ENCODE measurements at places on chromosomes 12 and 14.

GRCh38 chr12:8564656-8565055 lies 24.0 kb upstream of the CLEC4E start:
- H3K36me3 ChIP-seq: peaks cover 10% of the 10 kb centered on the region
- no peak for DNase-seq
- H3K4me1 ChIP-seq: no peaks in the 10 kb centered on the region
- H3K27me3 ChIP-seq: peaks cover 22% of the 10 kb centered on the region

GRCh38 chr12:123732251-123732650 lies 20.1 kb downstream of the ATP6V0A2 start:
- peaks cover 32% of the 10 kb centered on the region for H3K36me3 ChIP-seq
- no peaks in the 10 kb centered on the region for H3K27me3 ChIP-seq
- H3K4me3 ChIP-seq: peak overlapping the region; percentile 10

- no peaks in the 10 kb centered on the region for H3K27me3 ChIP-seq
- no peaks in the 10 kb centered on the region for H3K36me3 ChIP-seq
- H3K4me3 ChIP-seq: peak overlapping the region; percentile 93
Observed at GRCh38 chr12:123149088-123149487, 1.8 kb downstream of the PITPNM2 start.

GRCh38 chr12:24600996-24601395 lies 347.9 kb downstream of the BCAT1 start:
- no peak overlapping the region for H3K4me3 ChIP-seq
- no peak overlapping the region for H3K27ac ChIP-seq
- no peak for DNase-seq
- H3K36me3 ChIP-seq: no peaks in the 10 kb centered on the region
- no peaks in the 10 kb centered on the region for H3K27me3 ChIP-seq
- peaks cover 31% of the 10 kb centered on the region for H3K4me1 ChIP-seq

GRCh38 chr14:60067882-60068281 lies 23.8 kb upstream of the PCNX4 start:
- H3K36me3 ChIP-seq: no peaks in the 10 kb centered on the region
- DNase-seq: no peak
- no peak overlapping the region for H3K4me3 ChIP-seq

DNA sequence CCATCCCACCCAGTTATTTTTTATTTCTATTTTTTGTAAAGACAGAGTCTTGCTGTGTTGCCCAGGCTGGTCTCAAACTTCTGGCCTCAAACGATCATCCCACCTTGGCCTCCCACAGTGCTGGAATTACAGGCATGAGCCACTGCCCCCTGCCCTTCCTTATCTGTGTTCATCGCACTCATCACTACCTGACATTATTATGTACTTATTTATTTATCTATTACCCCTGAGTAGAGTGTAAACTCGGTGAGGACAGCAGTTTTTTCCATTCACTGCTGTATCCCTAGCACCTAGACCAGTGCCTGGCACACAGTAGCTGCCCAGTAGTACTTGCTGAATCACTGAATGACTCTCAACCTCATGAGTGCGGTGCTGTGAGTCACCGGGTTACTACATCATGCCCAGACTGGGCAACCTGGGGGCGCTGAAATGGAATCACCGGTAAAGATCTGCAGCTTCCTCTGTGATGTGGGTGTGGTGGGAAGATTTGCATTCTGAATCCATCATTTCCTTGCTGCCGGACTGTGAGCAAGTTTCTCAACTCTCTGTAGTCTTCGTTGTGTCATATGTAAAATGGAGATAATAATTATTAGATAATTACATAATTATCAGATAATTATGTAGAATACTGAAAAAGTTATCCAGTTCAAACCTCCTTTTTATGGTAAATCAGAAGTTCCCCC lies 81.9 kb upstream of the USP44 start:
- no peak overlapping the region for H3K4me3 ChIP-seq
- H3K36me3 ChIP-seq: no peaks in the 10 kb centered on the region
- H3K4me1 ChIP-seq: peaks cover 16% of the 10 kb centered on the region
- DNase-seq: no peak
- H3K27ac ChIP-seq: no peak overlapping the region
- no peaks in the 10 kb centered on the region for H3K27me3 ChIP-seq

- H3K27me3 ChIP-seq: peaks cover 62% of the 10 kb centered on the region
- H3K36me3 ChIP-seq: no peaks in the 10 kb centered on the region
- H3K27ac ChIP-seq: no peak overlapping the region
- no peak overlapping the region for H3K4me3 ChIP-seq
- DNase-seq: no peak
Observed at GRCh38 chr14:100675699-100676684, 50.7 kb upstream of the DLK1 start.

GRCh38 chr12:93379326-93379980 lies 1.7 kb downstream of the NUDT4 start:
- peak overlapping the region; percentile 99 for H3K4me3 ChIP-seq
- no peak for DNase-seq
- H3K27me3 ChIP-seq: no peaks in the 10 kb centered on the region

DNA sequence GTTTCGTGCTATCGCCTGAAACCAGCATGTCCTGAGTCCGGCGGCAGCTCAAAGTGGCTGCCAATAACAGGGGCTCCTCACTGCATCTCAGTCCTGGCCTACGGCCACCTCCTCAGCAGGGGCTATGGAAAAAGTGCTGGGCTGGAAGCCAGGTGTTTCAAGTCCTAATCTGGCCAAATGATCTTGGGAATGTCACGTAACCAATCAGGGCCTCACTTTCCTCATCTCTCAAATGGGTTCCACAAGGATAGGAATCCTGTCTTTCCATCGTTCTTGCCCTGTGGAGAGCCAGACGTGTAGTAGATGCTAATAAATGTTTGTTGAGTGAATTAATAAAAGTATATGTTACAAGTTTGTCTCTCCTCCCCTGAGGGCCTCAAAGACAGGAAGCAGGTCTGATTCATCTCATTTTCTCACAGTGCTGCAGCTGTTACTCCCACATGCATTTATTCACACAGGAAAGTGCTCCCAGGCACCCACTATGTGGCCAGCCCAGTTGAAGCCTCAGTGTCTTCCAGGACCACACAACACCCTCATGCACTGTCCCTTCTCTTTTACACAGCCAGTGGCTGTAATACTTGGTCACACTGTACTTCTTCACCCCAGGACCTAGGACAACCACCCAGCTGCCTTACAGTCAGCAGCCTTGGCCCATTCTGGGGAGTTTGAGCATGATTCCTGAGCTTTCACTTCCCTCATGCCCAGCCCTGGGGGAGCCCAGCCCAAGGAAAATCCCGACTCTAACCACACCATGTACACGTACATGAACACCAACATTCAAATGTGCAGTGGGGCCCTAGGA lies 5.0 kb downstream of the CMKLR1 start:
- H3K4me3 ChIP-seq: no peak overlapping the region
- H3K4me1 ChIP-seq: no peaks in the 10 kb centered on the region
- H3K27ac ChIP-seq: no peak overlapping the region
- H3K27me3 ChIP-seq: peaks cover 45% of the 10 kb centered on the region

DNA sequence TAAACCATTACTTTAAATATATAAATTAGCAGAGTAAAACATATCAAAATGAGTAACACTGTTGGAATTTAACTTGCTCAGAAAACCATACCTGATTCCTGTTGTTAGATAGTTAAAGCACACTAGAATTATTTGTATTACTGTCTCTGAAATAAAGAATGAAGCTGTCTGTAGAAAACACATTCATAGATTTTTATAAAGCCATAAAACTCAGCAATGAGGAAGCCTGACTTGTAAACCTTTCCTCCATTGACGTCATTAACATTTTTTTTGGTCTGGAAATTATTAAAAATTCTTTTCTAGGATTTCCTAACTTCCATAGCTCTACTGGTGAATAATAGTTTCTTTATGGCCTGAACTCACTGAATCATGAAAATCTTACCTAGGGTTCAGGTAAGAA lies 147.6 kb downstream of the BRMS1L start:
- no peak overlapping the region for H3K27ac ChIP-seq
- no peaks in the 10 kb centered on the region for H3K27me3 ChIP-seq
- no peaks in the 10 kb centered on the region for H3K36me3 ChIP-seq
- H3K4me3 ChIP-seq: no peak overlapping the region
- DNase-seq: no peak

DNA sequence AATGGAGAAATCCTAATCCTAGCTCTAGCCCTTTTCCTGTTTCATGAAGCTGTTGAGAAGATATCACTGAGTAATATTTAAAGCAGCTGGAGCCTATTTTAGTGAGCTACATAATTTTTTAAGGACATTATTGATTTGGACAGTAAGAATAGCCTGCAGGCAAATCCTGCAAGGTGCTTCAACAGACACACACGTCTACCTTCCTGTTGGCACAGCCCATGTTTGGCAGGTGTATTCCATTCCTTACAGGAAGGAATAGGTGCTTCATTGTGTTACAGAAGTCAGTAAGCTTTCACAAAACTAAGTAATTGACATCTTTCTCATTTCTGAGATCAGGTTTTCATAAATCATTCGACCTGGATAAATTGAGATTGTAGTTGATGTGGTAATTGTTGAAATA lies 50.6 kb downstream of the FOXA1 start:
- H3K4me3 ChIP-seq: no peak overlapping the region
- H3K36me3 ChIP-seq: no peaks in the 10 kb centered on the region
- H3K27me3 ChIP-seq: no peaks in the 10 kb centered on the region
- no peak for DNase-seq
- no peak overlapping the region for H3K27ac ChIP-seq
- H3K4me1 ChIP-seq: no peaks in the 10 kb centered on the region

DNA sequence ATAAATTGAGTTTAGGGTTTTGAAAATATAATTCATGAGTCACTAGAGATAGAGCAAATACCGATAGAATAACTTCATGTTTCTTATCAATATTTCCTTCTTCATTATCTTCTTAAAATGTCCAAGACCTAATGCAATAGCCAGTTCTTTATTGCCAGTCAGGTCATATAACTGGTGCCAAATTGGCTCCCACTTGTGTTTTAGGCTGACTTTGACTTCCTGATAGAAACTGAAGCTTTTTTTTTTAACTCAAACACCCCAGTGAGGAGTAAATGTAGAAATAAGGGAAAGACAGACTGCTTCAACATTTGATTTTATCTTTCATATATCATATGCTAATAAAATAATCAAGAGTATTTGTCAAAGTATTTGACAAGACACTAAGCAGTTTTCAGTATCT lies 80.7 kb downstream of the ARMH4 start:
- H3K4me1 ChIP-seq: no peaks in the 10 kb centered on the region
- DNase-seq: no peak
- peaks cover 12% of the 10 kb centered on the region for H3K27me3 ChIP-seq
- no peak overlapping the region for H3K4me3 ChIP-seq
- no peaks in the 10 kb centered on the region for H3K36me3 ChIP-seq

DNA sequence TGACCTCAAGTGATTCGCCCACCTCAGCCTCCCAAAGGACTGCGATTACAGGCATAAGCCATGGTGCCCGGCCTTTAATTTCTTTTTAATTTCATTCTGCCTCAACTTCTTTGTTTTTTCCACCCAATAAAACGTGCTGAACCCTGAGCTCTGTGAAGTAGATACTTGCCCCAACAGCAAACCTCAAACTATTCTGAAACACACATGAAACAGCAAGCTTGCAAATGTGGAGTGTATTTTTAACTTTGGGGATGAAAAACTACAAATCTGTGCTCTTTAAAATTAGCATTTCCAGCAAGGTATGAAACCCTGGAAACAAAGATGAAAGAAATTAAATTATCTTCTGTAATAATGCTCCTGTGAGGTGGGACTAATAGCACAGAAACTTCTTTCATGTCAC lies 246.6 kb downstream of the ANO6 start:
- no peak for DNase-seq
- no peak overlapping the region for H3K4me3 ChIP-seq
- no peaks in the 10 kb centered on the region for H3K36me3 ChIP-seq
- H3K4me1 ChIP-seq: no peaks in the 10 kb centered on the region
